ENCODE measurements at places on chromosomes 13 and 19.

GRCh38 chr19:44615863-44616247 is 2.5 kb downstream of the IGSF23 start:
- DNase-seq: no peak

DNA sequence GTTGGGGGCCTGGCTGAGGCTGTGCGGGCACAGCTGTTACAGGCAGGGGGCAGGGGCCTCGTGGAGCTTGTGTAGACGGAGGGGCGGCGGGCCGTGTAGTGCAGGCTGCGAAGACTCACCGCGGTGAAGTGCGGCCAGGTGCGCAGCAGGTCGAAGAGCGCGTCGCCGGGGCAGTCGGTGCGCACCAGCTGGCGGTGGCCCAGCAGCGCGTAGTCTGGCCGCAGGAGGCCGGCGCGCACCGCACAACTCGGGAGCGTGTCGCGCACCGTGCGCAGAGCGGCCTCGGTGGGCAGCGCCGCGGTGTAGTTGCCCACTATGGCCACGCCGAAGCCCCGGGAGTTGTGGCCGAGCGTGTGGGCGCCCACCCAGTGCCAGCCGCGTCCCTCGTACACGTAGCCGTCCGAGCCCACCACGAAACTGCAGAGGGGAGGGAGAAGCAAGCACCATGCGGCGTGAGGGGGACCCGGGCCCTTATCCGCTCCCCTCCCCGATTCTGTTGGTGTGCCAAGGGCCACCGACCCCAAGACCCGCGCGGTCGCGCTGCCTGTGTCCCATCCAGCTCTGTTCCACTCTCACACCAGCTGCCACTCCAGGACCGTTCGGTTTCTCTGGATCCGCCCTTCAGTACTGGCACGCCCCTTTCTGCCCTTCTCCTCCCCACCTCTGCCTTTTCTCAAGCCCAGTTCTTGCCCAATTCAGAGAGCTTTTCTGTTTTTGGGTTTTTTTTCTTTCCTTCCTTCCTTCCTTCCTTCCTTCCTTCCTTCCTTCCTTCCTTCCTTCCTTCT is 5.4 kb upstream of the RASAL3 start:
- no peak for DNase-seq

DNA sequence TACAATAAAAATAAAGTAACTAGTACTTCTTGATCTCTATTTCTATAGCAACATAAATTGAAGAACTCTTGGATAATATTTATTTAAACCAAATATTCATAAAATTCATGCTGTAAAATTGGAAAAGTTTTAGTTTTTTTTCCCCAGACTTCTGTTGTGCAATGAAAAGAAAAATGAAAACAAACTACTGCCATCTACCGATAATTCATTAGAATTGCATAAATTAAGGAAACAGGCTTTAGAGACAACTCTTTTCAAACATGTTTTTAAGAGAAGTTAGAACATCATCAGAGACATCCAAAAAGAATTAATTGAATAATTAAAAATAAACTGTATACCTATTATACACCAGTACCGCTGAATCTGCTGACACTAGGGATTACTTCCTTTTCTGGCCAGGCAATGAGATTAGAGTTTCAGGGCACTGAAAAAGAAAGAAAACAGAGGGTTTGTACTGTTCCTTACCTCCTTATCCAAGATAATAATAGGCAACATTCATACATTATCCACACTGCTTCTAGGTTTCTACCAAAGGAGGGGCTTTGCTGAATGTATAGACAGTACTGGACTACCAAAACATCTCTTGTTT is 4.9 kb downstream of the CCDC122 start:
- DNase-seq: no peak

DNA sequence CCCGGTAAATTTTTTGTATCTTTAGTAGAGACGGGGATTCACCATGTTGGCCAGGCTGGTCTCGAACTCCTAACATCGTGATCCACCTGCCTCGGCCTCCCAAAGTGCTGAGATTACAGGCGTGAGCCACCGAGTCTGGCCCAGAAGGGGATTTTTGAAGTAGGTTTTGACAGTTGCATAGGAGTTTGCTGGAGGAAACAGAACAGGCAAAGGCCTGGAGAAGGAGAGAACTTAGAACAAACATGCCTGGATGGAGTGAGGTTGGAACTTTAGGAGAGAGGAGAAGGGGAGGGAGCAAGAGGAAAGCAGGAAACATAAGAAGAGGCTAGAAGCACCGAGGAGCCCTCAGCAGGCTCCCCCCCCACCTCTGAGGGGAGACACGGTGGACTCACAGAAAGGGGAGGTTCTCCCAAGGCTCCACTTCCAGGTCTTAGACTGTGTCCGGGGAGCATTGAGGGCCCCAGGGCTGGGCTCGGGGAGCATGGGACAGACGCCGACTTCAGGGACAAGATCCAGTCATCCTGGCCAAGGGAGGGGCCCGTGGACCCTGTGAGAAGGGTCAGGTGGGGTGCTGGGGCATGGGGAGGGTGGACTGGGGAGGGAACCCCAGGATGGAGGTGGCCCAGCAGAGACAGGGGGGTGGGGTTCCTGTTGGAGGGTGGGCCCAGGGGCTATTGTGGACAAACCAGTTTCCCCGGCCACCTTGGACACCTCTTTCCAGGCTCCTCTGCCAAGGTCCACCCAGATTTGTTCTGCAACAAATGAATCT is 1.8 kb upstream of the FBN3 start:
- no peak for DNase-seq

DNA sequence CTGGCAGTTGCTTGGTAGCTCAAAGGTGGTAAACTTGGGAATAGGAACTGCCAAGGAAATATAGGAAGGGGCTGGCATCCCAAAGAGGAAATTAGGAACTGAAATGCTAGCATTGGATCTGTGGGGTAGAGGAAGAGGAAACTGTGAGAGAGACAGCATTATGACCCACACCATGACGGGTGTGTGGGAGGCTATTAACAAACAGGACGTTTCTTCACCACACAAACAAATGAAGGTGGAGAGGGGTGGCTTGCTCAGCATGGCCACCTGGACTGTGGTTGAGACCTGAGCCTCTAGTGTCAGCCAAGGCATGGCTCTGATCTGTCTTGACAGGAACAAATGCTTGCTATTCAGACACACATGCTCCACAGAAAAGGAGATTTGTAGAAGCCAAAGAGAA is 178.2 kb downstream of the B3GLCT start:
- DNase-seq: no peak

GRCh38 chr19:43564800-43565199 is 10.5 kb downstream of the XRCC1 start:
- no peak for DNase-seq

- DNase-seq: no peak
These were observed 24.3 kb downstream of the COL4A2 start for GRCh38 chr13:110331362-110331761.

DNA sequence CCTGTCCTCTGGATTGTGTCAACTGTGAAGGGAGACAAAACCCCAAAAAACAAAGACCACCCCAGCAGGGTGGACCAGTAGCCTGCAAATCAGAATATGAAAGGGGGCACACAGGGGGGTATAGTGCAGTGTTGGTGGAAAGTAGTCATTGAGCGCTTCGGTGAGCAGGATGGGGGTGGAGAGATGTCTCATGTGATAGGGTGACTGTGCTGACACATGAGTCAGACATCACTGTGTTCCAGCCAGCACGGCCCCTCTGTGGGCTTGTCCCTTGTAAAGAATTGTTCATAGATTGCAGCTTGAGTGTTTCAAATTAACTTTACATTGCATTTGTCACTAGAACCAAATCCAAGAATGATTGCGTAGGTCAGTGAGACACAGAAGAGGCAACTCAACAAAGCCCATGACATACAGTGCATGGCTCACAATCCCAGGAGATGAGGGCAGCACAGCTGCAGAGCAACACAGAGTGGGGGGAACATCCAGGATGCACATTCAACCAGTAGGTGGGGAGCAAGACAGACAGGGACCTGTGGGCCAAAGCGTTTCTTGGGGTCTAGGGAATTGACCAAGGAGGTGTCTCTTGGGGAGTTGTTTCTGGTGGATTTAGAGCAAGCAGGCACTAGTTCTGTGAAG is 7.5 kb downstream of the ZNF440 start:
- DNase-seq: no peak

GRCh38 chr13:100409132-100409531 is 179.5 kb downstream of the GGACT start:
- no peak for DNase-seq

DNA sequence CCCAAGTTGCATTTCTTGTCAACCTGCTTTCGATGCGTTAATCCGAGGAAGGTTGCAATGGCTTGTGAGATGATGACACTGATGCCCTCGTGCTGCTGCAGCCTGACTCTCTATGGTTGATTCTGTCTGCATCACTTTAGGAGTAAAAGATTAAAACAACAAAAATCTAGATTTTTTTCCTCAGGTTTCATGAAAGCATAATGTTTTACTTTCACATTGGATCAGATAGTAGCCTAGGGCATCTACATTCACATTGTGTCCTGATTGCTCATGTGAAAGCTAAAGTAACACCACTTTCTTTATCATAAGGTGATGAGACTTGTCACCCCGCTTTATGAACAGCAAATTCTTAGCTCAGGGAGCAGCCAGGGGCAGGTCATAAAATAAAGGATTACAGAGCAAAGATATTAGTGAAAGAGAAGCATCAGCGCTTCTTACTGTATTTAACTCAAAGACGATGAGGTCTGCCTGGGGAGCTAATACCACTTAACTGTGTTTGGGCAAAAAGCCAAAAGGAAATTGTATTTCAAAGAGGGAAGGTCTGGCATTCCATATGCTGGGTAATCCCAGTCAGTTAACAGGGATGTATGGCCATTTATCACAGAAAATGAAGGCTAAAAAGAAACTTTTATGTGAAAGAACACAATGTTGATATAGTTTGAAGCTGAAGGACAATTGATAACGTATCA is 270.5 kb downstream of the GPC6 start:
- no peak for DNase-seq

DNA sequence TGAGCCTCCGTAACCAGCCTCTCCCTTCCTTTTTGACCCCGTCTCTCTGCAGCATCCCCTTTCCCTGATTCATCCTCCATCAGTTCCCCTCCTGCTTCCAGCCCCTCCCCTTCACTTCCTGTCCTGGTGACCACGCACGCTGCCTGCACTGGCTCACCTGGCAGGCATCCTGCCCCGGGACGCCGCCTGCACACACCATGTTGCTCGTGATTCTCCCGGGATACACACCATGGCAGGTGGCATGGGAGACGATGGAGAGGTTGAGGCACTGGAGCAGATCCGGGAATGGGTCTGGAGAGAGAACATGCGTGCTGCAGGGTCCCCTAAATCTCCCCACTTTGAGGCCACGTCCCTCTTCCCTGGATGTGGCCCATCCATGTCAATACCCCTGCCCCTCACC is 4.2 kb downstream of the KLK12 start:
- no peak for DNase-seq

DNA sequence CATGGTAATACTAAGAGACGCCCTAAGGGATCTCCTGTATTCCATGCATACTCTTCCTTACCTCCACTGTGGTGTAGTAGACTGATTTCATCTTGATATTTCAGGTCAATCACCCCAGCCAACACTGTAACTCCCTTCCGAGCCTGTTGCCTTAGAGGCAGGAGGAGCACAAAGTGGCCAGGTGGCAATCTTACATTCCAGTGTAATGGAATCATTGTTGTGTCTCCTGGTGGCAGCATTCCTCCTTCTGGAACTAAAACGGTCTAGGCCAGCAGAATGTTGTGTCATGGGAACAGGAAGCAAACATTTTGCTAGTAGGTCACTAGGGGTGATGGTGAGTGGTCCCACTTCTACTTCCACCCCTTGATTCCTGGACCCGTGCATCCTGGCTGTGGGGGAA is 405.7 kb upstream of the SLC10A2 start:
- no peak for DNase-seq

- no peak for DNase-seq
These were observed 25.3 kb downstream of the HTR2A start for GRCh38 chr13:46871557-46871956.

DNA sequence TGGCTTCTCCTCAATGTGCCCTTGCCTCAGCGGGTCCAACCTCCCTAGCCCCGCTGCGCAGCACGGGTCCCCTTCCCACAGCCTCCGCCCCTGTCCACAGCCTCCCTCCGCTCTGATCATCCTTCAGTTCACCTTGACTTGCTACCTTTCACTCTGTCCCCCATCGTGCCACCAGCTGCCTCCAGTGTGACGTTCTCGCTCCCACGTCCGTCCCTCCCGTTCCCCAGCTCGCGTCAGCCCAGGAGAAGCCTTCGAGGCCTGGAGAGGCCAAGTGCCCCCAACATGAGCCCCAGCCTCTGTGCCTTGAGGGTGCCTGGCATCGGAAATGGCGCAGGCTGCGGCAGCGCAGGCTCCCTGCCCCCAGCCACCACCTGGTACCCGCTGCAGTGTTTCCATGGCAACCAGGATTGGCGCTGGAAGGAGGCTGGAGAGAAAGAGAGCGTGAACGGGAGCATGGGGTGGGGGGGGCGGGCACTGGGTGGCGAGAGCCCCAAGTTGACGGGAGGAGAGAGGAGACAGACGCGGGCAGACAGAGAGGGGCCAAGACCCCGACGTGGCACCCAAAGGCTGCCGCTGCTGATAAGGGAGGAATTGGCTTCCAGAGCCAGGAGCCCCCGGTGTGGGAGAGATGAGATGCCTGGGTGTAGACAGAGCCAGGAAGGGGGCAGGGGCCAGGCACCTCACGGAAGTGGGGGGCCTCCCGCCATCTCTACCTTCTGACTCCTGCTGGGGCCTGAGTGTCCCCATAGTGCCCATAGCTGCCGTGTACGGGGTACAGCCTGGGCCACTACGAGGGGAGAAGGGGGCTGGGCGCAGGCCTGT is 844 bp upstream of the ASPDH start:
- DNase-seq: no peak

DNA sequence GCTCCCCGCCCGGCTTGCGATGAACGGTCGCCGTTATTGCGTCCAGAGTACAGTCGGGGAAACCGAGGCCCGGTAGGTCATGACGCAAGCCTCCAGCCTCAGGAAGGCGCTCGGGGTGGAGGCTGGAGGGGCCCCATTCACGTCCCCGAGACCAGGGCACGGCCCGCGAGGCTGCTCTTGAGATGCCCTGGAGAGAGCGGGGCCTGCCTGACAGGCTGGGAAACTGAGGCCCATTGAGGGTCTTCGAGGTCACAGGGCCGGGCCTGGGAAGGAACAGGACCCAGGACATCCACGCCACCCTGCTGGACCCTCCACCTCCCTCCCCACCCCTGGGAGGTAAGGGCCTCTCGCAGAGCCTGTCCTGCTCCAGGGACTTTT is 367 bp downstream of the NDUFS7 start:
- no peak for DNase-seq

GRCh38 chr13:41457589-41458186 is 338 bp downstream of the RGCC start:
- no peak for DNase-seq

DNA sequence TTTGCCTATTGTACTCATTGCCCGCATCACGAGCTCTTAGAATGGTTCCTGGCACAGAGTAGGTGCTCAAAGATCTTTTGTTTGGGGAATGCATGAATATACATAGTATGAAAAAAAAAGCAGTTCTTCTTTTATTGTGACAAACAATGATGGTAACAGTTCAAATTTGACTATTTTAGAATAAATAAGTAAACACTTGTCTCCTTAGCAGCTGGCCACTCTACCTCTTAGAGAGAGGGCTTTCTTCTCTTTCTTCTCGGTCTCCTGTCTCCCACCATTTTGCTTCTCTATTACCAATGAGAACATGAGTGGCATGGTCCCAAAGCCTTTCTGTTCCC is 639 bp upstream of the SLAIN1 start:
- DNase-seq: no peak
